Stimulated activated CD8-positive, alpha-beta memory T cell treated with anti-CD3 and anti-CD28 coated beads, Interleukin-4, amount 100 ng/mL, for 24 hours (primary cell): ENCODE measurements at places on chromosomes 5 and 9.

- no peak for DNase-seq
These were observed 166.1 kb downstream of the DROSHA start for GRCh38 chr5:31365776-31366175.

GRCh38 chr5:142059304-142059940 lies 46.6 kb upstream of the GNPDA1 start:
- no peak for DNase-seq

- DNase-seq = no peak
These were observed 50.3 kb downstream of the SLC22A5 start for GRCh38 chr5:132419502-132420468.

- no peak for DNase-seq
These were observed 3.8 kb downstream of the TGFBI start for GRCh38 chr5:136032564-136032963.

DNA sequence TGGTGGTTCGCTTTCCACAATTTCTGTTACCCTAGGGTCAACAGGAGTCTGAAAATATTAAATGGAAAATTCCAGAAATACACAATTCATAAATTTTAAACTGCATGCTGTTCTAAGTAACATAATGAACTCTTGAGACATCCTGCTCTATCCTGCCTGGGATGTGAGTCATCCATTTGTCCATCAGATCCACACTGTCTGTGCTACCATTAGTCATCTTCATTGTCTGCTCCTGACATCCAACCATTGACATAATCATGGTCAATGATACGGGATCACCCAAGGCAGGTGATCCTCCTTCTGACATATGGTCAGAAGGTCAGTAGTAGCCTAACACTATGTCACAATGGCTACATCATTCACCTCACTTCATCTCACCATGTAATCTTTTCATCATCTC lies 276.7 kb upstream of the KIF2A start:
- no peak for DNase-seq

DNA sequence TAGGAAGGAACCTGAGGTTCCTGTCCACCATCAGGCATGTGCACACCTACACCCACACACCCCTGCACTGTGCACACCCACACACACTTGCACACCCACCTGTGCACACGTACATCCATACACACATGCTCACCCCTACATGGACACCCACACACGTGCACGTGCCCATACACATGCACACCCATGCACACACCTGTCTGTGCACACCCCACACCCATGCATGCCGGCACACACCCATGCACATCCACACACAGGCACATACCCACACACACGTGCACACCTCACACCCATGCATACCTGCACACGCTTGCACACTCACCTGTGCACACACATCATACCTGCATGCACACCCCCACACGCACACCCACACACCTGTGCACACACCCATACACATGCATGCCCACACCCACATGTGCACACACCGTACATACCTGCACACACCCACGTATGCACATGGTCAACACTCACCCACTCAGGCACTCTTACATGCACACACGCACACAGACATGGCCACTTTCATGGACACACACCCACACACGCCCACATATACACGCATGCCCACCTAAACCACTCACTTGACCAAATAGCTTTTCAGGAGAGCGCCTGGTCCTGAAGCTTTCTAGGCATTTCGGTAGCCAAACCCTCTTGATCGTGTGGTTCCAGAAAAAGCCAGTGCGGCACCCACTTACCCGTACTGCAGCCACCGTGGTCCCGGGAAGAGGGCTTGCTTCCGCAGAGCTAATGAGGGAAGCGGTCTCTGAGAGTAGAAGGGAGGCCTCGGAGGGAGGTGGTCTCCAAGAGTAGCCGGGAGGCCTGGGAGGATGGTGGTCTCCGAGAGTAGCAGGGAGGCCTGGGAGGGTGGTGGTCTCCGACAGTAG lies 36.7 kb upstream of the CLPTM1L start:
- DNase-seq = no peak

- DNase-seq = no peak
These were observed 411.6 kb downstream of the BRINP1 start for GRCh38 chr9:118957585-118957984.

DNA sequence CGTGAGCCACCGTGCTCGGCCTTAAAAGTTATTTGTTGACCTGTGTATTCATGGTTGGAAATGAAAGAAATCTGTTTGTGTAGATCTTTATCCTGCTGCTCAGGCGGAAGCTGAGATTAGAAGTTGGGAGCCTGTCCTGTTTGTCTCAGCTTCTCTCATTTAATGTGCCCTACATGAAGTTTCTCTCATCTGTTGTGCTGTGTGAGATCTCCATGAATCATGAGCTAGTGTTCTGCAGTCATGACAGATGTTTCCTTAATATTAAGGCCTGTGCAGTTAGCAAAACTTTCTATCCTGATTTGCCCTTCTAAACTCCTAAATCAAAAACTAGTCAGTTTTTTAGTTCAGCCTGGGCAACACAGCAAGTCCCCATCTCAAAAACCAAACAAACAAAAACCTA lies 59.5 kb downstream of the FAM78A start:
- DNase-seq = no peak

GRCh38 chr5:87120518-87121303 lies 147.0 kb upstream of the RASA1 start:
- no peak for DNase-seq

- no peak for DNase-seq
These were observed 3.7 kb downstream of the NAA35 start for GRCh38 chr9:85944672-85945071.

- DNase-seq = no peak
These were observed 96.3 kb upstream of the EQTN start for GRCh38 chr9:27393054-27393846.

DNA sequence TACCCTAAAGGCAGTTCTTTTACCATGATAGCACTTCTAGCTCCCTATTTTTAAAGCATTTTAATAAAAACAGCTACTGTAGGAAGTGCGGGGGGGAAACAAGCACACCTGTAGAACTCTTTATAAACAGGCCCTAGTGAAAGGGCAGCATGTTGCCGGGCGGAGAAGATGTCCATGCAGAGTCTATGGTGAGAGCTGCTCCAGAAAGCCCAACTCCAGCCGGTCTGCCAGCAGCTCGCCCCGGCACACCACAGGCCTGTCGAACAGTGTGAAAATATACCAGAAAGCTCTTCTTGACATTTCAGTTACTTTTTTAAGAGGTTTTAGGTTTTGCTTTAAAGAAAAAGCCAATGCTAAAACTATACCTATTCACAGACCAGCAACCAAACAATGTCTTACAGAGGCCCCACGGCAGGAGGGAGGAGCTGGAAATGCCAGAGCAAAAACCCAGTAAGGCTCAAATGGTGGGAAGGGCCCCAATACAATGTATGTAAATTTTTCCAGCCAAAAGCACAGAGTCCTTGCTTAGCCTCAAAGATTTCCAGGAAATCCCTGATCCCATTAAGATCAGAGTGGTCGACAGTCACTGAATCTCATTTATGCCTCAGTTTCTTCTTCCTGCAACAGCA lies 121.2 kb downstream of the SAXO1 start:
- DNase-seq = no peak

DNA sequence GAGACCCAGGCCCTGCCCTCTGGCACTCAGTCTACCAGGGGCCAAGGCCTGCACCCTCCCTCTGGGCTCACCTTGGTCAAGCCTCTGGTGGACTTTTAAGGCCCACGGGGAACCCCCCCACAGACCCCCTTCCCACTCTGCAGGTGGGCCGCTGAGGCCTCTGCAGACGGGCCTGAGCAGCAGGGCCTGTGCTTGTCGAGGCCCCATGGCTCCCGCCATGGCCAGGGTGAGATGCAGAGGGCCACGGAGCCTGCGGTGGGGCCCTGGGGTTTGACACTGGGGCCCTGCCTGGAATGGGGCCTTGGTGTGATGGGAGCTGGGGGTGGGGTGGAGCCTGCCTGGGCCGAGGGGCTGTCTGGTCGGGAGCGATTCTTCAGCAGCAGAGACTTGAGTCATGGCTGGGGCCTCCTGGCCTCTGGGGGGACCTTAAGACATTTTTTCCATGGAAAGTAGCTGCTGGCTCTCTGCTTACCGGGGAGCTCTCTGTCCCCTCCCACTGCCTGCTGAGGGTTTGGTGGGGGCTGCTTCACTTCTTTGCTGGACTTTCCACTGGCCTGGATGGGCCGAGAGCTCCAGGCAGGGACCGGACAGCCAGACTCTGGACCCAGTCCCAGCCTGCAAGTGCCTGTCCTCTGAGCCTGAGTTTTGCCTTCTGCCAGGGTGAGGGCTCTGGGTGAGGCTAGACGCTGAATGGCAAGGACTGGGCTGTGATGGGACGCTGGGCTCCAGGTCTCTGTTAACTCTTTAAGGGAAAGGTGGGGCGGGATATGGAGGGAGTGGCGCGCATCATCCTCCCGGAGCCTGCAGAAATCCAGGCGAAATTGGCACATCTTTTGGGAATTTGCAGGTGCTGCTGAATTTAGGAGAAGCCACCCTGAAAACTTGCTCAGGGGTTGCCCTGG lies 132.2 kb downstream of the RXRA start:
- no peak for DNase-seq

DNA sequence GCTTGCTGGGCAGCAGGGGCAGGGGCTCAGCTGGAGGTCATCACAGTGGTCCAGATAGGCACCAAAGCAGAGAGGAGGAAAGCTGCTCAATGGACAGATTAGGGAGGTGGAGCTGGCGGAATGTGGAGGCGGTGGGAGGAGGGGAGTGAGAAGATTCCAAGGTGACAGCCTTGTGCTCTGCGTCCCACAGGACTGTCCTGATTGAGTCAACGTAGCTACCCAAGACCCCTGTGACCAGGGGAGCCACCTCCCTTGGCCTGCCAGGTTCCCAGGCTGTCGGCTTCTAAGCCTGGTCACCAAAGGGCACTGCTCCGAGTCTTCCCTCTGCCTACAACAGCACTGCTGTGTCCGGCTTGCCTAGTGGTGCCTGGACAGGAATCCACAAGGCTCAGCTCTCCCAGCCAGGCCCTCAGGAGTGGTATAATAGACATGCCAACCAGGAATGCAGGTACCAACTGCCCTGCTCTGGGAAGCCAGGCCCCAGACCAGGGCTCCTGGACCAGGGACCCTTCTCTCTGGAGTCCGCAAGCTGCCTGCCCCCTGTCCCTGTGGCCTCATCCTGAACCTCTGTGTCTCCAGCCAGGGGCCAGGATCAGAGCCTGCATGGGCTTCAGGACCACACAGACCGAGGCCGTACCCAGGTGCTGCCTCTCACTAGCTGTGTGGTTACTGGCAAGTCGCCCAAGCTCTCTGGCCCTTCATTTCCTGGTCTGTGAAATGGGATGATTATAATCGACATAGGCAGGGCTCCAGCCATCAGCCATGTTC lies 67.9 kb downstream of the STK10 start:
- DNase-seq = no peak

GRCh38 chr9:135117281-135117680 lies 29.8 kb downstream of the OLFM1 start:
- no peak for DNase-seq

- no peak for DNase-seq
These were observed 72.7 kb upstream of the RANBP3L start for GRCh38 chr5:36374266-36374862.

GRCh38 chr5:36414869-36415282 lies 113.2 kb upstream of the RANBP3L start:
- DNase-seq = no peak

GRCh38 chr5:172792701-172793570 lies 21.9 kb upstream of the DUSP1 start:
- DNase-seq = no peak
